ENCODE measurements at places on chromosomes 3 and 15. TPM values are rescaled to one million over a fixed set of nuclear protein-coding genes. Genes with fewer than 3 reads are reported as not detected.
A peak's percentile ranks its signal among the peaks of the same experiment; 100 is the strongest.

The SLC2A2 gene
- total RNA-seq = not detected

The SCG5 gene
- total RNA-seq = 76.3 TPM

GRCh38 chr3:128324911-128325592 lies 141.6 kb downstream of the DNAJB8 start:
- no peak for DNase-seq

- DNase-seq = peak; percentile 22
Observed at GRCh38 chr15:57337868-57338411, 38.4 kb upstream of the CGNL1 start.

DNA sequence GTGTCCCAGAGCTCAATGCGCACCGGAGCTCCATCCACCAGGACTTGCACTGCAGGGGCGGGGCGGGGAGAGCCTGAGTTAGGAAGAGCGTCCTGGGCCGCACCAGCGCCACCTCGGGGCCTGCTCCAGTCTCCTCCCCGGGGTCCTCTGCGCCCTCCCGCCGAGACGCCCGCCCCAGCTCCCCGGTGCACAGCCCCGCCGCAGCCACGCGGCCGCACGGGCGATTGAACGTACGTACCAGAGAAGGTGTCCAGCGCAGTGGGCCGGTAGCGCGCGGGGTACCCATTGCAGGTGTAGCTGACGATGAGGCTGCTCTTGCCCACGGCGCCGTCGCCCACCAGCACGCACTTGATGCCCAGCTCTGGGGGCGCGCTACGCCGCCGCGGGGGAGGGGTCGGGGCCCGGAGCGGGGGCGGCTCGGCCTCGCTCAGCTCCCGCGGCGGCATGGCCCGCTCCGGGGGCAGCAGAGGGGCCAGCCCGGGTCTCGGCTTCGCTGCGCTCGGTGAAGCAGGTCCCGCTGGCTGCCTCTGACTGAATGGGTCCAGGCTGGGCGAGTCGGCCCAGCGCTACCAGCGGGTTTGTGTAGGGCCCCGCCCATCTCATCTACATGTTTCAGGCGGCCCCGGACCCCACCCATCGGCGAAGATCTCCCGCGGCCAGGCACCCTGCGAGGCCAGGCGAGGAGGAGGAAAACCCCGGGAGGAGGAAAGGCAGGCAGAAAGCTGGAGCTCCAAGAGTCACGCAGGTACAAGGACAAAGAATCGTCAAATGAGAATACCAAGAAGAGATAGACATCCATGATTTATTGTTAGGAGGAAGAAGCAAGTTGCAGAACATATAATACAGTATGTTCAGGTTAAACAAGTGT lies at the start of gene RHOV:
RHOV (minus strand) TSS at position 541 of the 868 bp plus-strand sequence; CDS start at position 446, 95 bp downstream.
- DNase-seq = peak; percentile 75

- DNase-seq = no peak
Observed at GRCh38 chr15:29105151-29105854, 164.3 kb downstream of the NSMCE3 start.

DNA sequence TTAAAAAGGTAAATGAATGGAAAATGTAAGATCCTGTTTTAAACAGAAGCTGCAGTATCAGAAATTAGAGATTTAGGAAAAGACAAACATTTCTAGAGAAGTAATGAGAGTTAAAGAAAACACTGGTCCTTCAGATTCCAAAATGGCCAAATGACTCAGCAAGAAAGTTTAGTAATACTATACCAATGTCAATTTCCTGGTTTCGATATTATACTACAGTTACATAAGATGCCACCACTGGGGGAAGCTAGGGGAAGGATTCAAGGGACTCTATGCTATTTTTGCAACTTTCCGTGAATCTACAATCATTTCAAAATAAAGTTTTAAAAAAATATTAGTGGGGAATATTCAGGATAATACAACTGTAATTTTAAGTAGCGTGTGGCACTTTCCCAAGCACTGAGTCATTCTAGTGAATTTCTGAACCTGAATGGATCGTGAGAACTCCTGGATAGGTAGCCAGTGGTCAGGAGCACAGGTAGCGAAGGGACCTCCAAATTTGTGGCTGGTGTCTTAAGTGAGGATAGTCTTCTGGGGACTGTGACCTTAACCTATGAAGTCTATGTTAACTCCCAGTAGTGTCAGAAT lies 37.6 kb downstream of the TMCC1 start:
- no peak for DNase-seq

- DNase-seq = peak; percentile 69
Observed at GRCh38 chr3:124565013-124565412, 165.2 kb upstream of the UMPS start.

- DNase-seq = no peak
Observed at GRCh38 chr15:68499620-68500312, 67.8 kb upstream of the ITGA11 start.

DNA sequence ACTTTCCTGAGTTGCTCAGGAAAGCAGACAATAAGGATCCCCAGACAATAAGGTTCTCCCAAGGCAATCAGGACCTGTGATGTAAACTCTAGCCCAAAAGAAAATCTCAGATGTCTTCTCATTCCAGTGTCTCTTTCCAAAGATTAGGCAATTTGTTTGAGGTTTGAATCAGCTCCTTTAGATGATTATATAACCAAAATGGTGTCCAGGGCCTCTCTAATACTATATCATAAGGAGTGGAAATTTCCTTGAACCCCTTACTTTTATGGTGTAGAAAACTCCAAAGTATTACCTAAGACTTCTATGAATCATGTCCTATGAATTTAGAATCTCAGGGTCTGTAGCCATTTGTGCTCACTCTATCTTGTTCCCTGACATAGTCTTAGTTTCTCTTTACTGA lies 65.9 kb downstream of the GPR176 start:
- DNase-seq = no peak

GRCh38 chr15:42691770-42692169 lies 45.2 kb downstream of the CDAN1 start:
- DNase-seq = peak; percentile 46

- no peak for DNase-seq
Observed at GRCh38 chr15:92049290-92049989, 195.9 kb downstream of the SLCO3A1 start.

DNA sequence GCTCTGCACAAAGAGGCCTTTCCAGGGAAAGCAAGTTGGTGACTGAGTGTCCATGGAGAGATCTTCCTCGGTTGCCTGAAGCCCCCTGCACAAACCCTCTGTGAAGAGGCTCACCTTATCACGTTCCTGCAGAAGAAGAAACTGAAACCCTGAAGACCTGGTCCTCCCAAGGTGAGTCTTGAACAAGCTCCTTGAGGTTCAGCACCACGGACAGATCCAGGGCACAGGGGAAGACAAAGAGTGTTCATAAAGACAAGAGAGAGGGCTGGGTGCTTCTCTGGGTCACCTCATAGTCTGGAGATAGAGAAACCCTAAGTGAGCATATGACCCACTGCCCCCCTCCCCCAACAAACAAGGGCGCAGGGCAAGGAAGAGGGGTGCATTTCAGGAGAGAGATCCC lies 21.7 kb upstream of the TBC1D21 start:
- DNase-seq = no peak

GRCh38 chr3:119731560-119732343 lies 28.9 kb downstream of the CFAP91 start:
- DNase-seq = peak; percentile 51

DNA sequence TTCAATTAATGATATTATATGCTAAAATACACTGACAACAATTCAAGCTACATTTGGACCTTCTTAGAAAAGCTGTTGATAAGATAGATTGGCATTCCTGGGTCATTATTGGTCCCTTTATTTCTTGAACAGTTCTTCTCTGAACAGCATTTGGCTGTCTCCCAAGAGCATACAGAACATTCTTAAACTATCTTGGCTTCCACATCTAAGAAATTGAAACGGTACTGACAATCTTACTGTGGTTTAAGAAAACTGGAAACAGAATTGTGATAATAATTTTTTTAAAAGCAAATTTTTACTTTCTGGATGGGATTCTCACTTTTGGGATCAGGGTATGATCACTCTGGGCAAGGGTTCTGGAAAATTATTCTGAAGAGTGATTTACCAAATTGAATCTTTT lies 161.7 kb upstream of the ZNF385D start:
- DNase-seq = no peak

Data from cerebellum (tissue), 4 donors.